ENCODE measurements at places on chromosomes 4 and X.

- DNase-seq: no peak
Observed at GRCh38 chr4:8201321-8201781, 2.3 kb downstream of the SH3TC1 start.

- DNase-seq: no peak
Observed at GRCh38 chr4:189060104-189060503, 880.6 kb upstream of the FRG1 start.

DNA sequence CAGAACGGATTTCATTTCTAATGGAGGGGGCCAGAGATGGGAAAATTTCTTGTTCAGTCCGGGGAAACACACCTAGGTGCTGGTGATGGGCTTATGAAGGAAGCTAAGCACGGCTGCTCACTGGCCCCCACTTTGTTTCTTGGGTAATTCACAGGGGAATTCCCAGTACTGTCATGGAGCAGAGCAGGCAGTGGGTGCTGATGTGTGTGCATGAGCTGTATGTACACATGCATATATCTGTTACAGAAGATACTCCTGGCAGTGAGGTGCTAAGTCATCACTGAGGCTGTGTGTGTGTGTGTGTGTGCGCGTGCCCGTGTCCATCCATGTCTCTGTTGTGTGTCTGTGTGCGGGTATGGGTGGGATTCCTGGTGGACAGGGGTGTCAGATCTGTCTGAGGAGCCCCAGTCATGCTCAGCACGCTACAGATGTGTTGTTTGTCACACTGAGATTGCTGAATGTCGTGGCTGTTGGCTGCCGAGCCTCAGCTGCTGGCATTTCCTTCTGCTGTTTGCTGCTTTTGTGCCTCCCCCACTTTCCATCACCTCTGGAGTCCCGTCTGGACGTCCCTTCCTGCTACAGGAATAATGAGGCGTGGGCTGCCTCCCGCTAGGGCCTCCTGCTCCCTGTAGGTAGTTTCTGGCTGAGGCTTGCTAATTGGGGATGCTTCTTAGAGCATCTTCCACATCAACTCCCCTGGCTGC, 53.3 kb downstream of the JADE1 start:
- no peak for DNase-seq

DNA sequence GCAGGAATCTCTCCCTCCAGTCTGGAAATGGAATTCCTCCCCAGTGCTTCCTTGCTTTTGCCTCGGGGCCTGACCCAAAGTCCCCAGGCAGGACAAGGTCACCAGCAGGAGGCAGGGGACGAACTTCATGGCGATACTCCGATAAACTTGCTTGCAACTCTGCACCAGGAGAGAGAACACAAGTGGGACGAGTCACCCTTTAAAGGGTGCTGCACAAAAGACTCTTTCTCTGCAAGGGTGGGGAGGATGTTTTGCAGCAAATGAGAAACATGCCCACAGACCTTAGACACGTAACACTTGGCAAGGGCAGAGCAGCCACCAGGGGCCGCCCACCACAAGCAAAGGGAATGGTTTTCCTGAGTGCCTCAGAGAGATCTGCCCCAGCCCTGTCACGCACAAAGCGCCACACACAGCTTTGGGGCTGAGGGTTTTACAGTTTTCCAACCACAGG, at the start of gene FGFBP2:
Gene FGFBP2 (minus strand): TSS at position 175 of the 451 bp plus-strand sequence. CDS start 46 bp downstream, at position 129.
- DNase-seq: peak; percentile 5

- DNase-seq: no peak
Observed at GRCh38 chrX:96211953-96212352, 472.7 kb upstream of the DIAPH2 start.

DNA sequence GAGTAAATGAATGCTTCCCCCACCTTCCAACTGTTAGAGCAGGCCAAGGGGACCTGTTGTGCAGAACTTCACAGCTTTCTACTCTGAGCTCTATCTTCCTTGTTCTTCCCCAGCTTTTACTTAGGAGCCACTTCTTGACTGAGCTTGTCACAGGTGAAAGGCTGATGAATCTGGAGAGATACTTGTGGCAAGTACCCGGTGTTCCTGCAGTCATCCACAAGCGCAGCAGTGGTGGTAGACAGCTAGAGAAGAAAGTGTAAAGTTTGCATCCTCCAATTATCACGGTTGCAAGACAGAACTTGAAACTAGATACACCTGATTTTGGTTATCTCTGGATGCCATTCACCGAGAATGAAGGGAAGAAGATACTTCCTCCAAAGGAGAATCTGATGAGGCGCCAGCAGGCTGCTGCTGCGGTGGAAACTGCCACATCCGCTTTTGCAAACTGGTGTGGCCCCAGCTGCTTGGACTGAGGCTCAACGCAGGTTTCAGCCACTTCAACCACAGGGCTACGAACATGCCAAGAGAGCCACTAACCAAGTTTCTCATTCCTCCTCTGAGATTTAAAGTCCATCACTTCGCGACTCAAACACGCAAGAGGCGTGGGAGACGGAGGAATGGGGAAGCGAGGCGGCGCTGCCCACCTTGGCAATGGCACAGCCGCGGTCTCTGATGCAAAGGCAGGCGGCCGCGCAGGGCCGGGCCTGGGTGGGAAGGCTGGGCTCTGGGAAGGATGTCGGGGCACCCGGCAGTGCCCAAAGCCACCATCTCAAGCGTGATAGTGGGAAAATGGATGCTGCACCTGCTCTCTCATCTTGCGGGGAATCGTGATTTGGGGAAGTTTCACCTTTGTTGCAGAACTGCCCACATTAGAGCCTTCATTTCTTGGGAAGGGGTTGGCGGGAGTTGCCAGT, 1.3 kb upstream of the FHIP1A start:
- no peak for DNase-seq

DNA sequence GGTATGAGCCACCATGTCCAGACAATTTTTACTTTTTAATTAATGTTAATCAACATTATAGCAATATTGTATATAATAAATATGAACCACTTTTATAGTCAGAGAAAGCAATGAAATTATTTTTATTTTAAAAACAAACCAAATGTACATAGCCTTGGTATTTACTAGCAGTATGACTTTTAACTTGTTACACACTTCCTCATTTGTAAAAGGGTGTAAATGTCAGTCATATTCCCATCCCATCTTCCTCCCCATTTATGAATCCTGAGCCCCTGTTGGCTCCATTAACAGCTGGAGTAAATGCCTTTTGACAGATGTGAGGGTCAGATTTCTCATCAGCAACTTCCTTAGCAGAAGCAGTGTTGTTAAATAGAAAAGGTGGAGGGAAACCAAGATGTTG, 179.6 kb upstream of the SPRY1 start:
- no peak for DNase-seq

DNA sequence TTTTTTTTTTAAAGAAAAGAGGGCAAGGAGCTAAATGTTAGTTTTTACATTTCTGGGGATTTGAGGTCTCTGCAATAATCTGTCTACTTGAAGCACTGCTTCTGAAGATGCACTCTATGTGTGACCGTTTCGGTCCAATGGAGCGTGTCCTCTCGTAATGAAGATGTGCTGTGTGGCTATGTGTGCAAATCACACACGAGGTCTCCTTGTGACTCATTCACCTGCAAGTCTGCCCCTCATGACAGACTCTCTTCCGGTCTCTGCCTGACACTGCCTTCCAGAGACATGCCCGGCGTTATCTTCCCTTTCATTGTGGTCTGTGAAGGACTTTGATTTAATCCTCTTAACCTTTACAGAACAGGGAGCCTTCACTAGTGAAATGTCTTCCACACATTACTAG, 84.3 kb downstream of the TRAM1L1 start:
- DNase-seq: no peak

GRCh38 chrX:51456814-51457213, 39.6 kb downstream of the NUDT11 start:
- DNase-seq: no peak

DNA sequence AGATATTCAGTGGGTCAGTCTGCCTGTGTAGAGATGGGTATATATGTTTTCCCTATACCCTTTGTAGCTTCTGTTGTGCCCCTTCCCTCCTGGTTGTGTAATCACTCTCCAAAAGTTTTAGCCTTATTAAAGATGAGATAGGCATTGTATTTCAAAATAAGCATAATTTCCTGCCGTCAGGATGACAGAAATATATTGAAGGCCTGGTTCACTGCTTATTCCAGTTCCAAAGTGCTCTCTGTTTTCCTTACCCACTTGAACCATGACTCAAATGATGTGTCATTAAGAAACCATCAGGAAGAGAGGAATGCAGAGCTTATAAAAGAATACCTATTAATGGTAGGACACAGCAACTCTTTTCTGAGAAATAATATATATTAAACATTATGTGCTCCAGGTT, 178.5 kb downstream of the GABRB1 start:
- DNase-seq: peak; percentile 6

DNA sequence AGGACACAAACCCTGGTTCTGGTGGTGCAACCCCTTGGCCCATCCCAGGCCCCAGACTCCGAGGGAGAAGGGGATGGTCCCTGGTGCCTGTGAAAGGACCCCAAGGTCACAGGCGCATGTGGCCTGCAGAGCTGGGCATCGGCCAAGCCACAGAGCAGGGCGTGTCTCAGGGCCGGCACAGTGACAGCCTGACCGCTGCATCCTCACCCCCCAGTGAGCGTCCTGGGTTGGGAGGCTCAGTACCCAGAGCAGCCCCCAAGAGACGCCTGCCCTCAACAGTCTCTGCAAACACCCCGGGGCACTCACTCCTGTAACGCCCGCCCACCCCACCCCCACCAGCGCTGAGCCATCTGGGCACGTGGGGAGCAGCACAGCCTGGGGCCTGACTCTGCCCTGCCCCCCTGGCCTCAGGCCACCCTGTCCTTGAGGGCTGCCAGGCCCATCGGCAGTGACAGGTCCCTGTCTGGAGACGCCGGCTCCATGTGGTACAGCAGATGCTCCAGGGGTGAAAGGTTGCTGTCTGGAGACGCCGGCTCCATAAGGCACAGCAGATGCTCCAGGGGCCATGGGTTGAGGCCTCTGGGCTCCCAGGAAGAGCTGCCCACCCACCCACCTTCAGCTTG, 24.5 kb upstream of the CPLX1 start:
- no peak for DNase-seq

DNA sequence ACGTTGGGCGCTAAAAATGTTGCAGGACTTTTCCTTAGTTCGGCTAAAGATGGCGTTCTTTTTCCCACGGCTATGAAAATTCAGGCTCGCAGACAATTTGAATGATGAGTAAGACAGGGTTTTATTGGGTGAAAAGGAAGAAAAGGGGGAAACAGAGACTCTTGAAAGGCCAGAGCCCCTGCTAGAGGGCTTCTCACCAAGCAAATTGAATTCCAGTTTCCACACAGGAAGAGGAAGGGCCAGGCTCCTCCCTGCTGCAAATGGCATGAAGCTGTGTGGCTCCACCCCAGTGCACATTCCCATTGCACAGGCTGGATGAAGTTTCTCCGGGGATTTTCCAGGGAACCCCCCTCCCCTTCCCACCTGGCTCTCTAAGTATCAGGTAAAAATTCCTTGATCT, 210.9 kb downstream of the KLHL4 start:
- no peak for DNase-seq

DNA sequence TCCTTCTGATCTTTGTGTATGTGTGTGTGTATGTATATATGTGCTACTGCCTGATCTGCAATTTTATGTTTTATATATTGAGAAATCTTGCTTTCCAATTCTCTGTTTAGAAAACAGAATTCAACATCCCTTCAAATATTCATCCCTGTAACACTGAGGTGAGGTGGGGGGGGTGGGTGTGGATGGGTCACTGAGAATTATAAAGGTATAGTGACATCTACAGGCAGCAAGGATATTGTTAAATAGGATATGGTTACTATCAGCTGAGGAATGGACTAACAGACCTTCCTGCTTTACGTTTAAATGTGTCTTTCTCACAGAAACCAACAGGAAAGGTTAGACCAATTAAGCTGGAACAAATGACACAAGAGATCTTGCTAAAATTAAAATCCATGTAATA, 19.0 kb upstream of the MAGEB2 start:
- peak; percentile 0 for DNase-seq

GRCh38 chrX:13428053-13428786, 108.4 kb upstream of the ATXN3L start:
- DNase-seq: no peak

DNA sequence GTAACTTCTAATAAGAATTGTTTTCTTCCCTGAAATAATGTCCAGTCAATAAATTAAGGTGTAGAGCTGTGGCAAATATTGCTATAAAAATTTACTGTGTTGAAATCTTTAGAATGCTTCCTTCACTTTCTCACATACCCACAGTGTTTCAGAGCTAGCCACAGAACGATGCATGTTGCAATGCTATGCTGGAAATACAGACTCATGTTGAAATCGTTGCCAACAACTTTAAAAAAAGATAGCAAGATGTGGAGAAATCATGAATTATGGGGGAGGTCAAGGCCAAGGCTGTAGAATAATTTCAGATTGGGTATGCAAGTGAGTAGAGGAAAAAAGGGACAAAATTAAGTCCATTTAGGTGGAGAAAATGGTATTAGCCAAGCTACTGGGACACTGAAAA, 204.8 kb downstream of the VEGFC start:
- no peak for DNase-seq

GRCh38 chr4:20652226-20652885, 47.9 kb upstream of the PACRGL start:
- no peak for DNase-seq

DNA sequence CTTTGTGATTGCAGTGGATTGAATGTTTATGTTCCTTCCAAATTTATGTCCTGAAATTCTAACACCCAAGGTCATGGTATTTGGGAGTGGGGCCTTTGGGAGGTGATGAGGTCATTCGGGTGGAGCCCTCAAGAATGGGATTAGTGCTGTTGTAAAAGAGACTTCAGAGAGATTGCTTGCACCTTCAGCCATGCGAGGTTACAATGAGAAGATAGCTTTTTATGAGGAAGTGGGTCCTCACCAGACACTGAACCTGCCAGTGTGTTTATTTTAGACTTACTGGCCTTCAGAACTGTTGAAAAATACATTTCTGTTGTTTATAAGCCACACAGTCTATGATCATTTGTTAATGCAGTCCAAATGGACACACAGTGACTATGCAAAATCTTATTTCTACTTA, 161.0 kb upstream of the GPRIN3 start:
- no peak for DNase-seq

- DNase-seq: no peak
Observed at GRCh38 chrX:134544513-134545151, 84.7 kb downstream of the HPRT1 start.

GRCh38 chrX:70331161-70331560, 41.3 kb downstream of the KIF4A start:
- no peak for DNase-seq

DNA sequence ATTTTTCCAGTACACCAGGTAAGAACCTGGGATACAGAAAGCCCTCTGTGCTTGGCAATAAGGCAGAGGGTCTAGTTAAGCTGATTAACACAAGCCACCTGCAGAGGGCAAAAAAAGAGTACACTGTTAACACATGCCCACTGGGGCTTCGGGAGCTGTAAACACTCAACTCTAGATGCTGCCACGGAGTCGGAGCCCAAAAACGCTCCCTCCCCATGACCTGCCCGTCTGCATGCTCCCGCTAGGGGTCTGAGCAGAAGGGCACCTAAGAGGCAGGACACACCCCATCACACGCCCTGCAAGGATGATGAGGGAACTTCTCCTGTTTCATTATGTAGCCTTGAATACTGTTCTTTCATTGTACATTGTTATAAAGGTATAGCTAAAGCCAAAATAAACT, 715.6 kb upstream of the AADAT start:
- no peak for DNase-seq

DNA sequence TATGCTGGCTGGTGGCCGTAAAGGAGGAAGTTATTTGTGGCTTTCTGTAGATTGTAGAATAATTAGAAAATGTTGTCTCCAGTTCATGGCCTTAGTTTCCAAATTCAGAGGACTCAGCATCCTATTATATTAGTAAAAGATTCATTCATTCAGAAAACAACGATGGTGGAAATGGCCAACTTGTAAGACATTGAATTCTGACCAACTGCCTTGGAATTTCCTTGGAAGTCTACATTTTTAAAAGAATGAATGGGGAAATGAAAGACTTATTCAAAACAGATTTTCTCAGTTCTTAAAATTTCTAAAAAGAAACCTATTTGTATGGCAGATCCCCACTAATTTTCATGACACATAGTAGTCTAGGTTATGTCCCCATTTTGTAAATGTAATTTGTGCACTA, 561.5 kb downstream of the ANKRD50 start:
- no peak for DNase-seq

Measured in SW 1271 (cell line).